ENCODE measurements at places on chromosomes 6 and 20.

- DNase-seq: no peak
Observed at GRCh38 chr20:63703471-63703975, 4.3 kb downstream of the ARFRP1 start.

DNA sequence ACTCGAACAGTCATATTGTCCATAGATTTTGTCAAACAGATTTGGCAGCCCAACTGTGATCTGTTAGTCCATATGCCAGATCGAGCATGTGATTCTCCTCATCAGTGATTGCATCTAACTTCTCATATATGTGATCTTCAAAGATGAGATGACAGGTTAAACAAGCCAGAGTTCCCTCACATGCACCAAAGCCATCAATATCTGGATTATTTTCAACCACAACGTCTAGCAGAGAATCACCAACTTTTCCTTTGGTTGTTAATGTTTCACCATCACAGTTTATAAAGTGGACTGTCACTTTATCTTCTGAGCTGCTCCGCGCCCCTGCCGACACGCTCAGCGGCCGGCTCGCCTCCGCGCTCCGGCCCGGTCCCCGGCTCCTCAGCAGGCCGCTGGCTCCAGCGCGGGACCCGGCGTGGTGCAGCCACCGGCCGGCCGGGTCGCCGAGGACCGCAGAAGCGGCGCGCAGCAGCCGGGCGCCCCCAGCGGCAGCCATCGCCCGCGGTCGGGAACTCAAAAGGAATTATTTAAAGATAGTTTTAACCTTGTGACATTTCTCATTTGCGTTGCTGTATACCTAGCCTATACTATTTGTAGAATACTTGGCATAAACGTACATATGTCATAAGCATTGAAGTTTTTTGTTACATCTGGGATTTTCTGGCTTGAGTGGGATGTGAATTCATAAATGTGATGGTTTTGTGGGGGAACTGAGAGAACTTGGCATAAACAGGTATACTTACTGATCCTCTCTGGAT is 40.1 kb upstream of the DYNLRB1 start:
- DNase-seq: no peak

DNA sequence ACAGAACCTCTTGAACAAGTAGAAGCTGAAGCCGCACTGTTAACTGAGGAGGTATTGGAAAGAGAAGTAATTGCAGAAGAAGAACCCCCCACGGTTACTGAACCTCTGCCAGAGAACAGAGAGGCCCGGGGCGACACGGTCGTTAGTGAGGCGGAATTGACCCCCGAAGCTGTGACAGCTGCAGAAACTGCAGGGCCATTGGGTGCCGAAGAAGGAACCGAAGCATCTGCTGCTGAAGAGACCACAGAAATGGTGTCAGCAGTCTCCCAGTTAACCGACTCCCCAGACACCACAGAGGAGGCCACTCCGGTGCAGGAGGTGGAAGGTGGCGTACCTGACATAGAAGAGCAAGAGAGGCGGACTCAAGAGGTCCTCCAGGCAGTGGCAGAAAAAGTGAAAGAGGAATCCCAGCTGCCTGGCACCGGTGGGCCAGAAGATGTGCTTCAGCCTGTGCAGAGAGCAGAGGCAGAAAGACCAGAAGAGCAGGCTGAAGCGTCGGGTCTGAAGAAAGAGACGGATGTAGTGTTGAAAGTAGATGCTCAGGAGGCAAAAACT is 40.1 kb downstream of the ZBTB2 start:
- no peak for DNase-seq

DNA sequence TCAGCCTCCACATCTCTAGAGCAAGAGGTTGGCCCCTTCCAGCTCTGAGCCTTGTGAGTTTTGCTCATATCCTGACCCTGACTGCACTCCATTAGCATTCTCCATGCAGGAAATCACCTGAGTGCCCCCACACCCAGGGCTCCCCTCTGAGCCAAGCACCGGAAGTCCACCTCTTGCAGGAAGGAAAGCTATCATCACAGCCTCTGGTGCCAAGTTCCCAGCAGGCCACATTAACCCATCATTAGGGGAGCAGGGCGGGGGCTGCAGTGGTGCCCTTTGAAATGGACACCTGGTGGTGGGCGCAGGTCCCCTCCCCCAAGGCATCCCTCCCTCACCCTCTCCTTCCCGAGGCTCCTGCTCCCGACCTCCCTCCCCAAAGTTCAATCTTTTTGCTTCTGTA is 16.1 kb downstream of the GRM4 start:
- DNase-seq: no peak

- no peak for DNase-seq
Observed at GRCh38 chr20:59782986-59783640, 150.3 kb downstream of the SYCP2 start.

DNA sequence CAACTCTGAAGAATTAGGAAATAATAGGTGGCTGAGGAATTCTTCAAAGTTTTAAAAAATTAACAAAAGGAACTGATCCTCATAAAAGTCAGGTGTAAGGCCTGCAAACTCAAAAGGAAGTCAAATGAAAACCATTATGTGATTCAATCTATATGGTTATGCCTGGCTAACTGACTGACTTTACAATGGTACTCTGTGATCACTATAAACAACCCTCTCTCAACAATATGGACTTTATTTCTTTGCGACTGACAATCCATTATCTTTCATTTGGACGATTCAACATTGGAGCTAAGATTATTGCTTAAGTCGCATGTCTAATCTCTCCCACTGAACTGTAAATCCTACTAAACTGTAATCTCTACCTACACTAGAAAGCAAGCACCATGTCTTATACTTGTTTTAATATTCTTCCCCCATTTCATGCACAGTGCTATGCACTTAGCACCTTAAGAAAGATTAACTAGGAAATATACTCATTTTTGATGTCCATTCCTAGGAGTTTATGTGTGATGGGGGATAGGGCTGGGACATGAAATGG is 1.4 kb downstream of the STK38 start:
- no peak for DNase-seq

DNA sequence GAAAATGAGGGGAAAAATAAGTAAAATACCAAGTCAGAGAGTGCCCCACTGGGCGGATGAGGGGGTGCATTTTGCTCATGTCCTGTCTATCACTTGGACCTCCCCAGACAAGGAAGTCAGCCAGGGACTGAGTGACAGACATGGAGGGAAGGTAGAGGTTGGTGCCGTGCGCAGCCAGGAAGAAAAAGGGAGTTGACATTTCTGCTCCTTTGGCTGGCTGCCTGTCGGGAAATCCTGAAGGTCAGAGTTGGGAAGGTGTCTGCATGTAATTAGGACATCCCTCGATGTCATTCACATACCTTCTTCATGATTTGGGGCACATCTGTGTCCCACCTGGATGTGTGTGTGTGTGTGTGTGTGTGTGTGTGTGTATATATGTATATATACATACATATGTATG is 8.9 kb downstream of the GUCA1A start:
- DNase-seq: no peak

DNA sequence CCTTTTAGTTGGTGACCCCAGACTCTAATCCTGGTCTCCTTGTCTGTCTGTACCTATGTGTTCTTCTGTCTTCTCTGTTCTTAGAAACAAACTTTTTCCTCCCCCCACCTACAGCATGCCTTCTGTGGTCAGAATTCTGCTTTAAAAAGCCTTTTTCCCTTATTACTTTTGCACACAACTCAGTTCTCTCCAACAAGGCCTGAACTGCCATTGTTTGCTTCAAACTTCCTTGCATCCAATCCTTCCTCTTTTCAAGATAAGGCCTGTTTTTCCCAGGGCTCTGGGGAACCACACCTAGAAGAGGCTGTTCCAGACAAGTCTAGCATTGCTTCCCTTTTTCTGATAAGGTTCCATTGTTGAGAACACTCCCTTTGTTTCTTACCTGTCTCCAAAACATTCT is 22.2 kb upstream of the NCOA3 start:
- DNase-seq: no peak

- no peak for DNase-seq
Observed at GRCh38 chr6:15358579-15359327, 112.9 kb downstream of the JARID2 start.

DNA sequence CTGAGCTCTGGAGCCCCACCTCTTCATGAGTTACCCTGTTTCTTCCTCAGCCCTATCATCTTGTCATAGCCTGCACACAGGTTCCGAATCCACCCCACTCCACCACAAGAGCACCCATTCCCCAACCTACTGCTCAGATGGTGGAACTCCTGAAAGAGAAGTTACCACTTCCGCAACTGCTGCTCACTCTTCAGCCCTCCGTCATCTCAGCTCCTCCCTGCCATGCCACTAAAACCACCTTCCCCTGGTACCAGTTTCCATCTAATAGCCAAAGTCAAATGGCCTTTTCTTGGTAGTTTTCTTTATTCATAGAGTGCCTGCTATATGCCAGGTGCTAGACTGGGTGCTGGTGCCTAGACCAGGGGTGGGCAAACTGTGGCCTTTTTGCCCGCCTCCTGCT is 3.9 kb downstream of the RAB22A start:
- DNase-seq: no peak

DNA sequence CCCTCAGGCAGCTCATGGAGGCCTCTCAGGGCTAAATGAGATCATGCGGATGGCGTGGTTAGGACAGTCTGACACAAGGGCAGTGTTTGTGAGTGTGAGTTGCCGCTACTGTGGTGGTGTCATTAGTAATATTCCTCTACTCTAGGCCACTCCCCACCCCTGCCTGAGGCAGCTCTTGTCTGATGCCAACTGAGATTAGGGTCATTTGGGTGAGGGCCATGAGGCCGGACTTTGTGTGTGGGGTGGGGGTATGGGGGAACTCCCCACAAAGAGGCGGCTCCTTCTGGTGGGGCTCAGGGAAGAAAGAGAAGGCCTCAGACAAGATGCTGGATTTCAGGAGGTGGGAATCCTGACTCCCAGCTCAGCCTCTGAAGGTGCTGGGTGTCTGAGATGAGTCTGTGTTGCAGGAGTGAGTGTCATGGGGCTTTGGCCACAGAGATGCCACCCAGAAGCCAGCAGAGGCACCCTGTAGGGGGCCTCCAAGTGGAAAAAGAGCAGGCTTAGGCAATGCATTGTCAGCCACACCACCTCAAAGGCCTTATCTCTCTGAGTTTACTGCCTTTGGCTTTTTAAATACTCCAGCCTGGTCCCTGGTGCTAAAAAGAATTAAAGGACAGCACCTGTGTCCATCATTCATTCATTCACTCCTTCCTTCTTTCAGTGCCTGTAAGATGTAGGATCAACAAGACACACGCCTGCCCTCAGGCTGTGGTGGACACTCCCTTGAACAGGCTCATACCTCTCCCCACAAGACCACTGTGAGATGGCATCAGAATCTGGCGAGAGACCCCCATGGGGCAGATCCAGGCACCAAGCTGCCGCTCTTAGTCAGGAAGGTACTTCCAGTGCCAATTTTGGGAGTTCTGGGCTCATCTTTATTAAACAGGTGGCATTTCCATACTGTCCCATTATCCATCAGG is 175.2 kb downstream of the MRPL14 start:
- no peak for DNase-seq

GRCh38 chr20:41877911-41878310 is 259.7 kb upstream of the CHD6 start:
- DNase-seq: no peak

GRCh38 chr6:122007339-122007738 is 392.1 kb upstream of the HSF2 start:
- no peak for DNase-seq

GRCh38 chr6:34131326-34132290 is 14.3 kb downstream of the GRM4 start:
- DNase-seq: no peak

GRCh38 chr6:29510202-29510601 is 22.4 kb upstream of the MAS1L start:
- no peak for DNase-seq

GRCh38 chr6:156150391-156150790 is 626.8 kb upstream of the ARID1B start:
- no peak for DNase-seq

DNA sequence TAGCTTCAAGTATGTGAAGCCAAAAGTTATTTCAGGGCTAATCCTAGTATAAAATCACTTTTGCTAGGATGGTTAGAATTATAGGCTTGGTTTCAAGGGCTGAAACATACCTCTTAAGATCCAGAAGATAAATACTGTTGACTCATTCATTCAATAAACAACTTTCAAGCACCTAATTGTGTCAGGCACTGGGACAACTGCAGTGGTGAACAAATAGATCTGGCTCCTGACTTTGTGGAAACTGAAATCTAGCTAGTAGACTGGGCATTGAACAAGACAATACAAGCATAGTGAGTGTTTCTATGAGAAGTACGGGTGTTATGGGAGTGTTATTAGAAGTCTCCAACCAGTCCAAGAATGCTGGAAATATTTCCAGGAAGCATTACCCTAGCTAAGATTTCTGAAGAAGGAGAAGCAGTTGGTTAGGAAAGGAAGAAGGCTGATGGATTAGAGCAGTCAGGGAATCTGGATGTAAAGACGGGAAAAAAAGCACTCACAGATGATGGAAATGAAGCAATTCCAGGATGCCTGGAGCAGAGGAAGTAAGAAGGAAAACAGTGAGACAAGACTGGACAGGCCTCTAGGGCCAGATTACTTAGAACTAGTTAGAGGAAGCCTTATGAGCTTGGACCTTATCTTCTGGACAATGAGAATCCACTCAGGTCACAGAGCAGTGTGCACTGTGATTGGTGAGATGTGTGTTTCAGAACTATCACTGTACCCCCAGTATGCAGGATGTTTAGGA is 132.6 kb upstream of the RAB32 start:
- no peak for DNase-seq

DNA sequence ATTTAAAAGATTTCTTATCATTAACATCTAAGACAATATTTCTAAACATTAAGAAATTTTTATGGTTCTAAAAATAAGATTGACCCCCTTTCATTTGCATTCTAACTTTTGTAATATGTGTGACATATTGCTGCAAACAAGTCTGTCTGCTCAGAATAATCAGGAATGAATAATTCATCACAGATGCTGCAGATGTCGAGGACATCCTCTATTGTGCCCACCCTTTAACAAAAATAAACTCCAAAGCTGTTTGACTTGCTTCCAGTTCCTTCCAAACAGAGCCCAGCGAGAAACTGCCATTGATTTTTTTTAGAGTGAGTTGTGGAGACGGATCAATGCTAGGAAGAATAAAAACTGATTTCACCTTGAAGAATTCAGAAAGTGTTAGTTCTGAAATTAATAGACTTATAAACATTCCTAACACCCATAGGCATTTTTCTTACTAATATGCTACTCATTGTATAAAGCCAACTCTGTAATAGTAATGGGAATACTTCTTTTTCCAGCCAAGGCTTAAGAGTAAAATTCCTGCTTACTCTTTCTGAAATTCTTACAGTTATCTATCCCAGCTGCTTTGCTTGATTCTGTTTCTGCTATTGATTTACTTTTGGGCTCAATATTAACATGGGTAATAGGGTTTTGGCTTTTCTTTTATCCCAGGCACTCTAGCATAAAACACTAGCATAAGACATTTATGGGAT is 244.8 kb upstream of the FAM83B start:
- no peak for DNase-seq

- no peak for DNase-seq
Observed at GRCh38 chr6:112691289-112691688, 344.2 kb downstream of the RFPL4B start.
